Gastroesophageal sphincter (tissue), 4 donors: ENCODE measurements at places on chromosomes 3 and 15. TPM values are rescaled to one million over a fixed set of nuclear protein-coding genes. Genes with fewer than 3 reads are reported as not detected.

GRCh38 chr3:31696009-31696297, 163.2 kb downstream of the STT3B start:
- ATAC-seq: no peak

- ATAC-seq: no peak
These were observed 209.5 kb downstream of the EBLN2 start for GRCh38 chr3:73270839-73271483.

GRCh38 chr3:122560680-122561079, 3.4 kb downstream of the PARP9 start:
- ATAC-seq: no peak

The GOLGA8J gene
- not detected for total RNA-seq

The ARGFX gene
- not detected for total RNA-seq

DNA sequence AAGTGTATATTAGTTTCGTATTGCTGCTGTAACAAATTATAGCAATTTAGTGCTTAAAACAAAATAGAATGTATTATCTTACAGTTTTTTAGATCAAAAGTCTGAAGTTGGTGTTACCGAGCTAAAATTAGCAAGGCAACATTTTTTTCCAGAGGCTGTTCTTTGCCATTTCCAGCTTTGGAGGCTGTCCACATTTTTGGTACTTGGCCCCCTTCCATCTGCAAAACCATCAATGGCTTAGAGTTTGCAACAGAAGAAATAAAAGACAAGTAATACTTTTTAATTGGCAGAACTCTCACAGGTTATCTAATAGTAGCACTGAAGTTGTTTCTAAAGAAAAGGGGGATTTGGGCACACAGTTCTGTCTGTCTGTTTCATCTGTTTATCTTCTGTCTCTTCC, 1248.5 kb downstream of the ROBO1 start:
- ATAC-seq: no peak

DNA sequence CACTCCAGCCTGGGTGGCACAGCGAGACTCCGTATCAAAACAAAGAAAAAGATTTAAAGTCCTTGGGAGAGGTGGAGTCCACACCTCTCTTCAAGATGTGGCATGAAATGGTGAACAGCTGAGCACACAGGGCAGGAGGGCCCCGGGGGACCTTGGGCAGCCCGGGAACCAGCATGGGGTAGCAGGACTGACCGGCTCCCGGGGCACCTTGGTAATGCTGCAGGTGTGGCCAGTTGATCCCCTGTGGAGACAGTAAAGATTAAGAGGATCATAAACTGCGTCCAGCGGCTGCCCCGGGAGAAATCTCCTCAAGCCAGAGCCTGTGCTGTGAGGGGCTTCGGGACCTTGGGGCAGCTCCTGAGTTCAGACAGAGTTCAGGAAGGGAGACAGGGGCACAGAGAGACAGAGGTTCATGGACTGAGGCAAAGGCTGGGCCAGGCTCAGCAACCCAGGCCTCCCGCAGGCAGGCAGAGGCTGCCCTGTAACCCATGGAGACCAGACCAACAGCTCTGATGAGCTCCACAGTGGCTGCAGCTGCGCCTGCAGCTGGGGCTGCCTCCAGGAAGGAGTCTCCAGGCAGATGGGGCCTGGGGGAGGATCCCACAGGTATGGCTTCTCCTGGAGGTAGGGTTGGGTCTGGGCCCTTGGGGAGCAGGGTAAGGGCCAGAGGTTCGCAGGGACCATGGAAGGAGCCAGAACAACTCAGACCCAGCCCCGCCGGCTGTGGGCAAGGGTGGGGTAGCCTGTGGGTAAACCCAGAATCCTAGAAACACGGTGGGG, at the start of gene NR2E3:
TSS of gene NR2E3 (plus strand) at position 299 of the 780 bp plus-strand sequence. CDS start at position 489, 190 bp downstream.
- ATAC-seq: no peak

The SLC2A2 gene
- total RNA-seq: not detected

The PLA2G4E gene
- not detected for total RNA-seq

DNA sequence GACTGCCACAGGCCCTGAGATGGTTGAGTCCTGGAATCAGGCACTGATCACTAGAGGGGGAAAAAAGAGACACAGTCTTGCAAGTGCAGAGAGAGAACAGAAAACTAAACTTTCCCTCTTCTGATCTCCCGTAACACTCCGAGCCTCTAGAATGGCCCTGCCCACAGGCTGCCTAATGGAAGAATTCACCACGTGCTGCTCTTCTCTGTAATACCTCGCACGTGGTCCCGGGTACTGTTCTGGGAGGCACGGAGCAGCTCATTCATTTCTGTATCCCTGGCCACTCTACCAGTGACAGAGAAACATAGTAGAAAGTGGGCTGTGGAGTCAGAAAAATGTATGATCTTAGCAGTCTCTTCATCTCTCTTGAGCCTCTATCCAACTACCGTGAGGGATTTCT, 30.4 kb downstream of the VGLL4 start:
- no peak for ATAC-seq

GRCh38 chr15:89023311-89023961, 64.8 kb upstream of the ABHD2 start:
- ATAC-seq: no peak

The ERC2 gene
- total RNA-seq: 1.2 TPM

The LPP gene
- 1,243 TPM for total RNA-seq

DNA sequence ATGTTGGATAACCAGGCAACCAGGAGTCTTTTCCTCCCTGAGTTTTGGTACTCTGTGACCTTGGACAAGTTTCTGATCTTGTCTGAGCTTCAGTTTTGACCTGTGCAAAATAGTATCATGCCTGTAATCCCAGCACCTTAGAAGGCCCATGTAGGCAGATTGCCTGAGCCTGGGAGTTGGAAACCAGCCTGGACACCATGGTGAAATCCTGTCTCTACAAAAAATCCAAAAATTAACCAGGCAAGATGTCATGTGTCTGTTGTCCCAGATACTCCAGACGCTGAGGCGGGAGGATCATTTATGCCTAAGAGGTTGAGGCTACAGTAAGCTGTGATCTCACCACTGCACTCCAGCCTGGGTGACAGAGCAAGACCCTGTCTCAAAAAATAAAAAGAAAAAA, 114.8 kb downstream of the IL12A start:
- no peak for ATAC-seq

DNA sequence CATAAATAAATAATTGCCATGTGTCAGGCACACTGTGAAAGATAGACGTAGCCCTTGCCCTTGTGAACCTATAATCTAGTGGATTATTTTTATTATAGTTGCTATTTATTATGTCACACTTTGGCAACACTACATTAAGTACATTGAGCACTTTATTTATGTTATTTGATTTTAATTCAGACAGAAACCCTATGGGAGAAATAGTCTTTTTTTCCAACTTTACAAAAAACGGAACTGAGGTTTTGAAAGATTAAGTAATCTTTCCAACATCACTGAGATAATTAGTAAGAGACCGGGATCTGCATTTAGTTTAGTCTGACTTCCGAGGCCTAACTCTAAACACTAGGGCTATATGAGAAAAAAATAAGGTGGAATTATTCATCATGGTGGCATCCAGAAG, 2.8 kb upstream of the FILIP1L start:
- ATAC-seq: no peak

The CHRNA5 gene
- total RNA-seq: 4.0 TPM
